ENCODE measurements at places on chromosomes 12 and 14.
A peak's percentile ranks its signal among the peaks of the same experiment; 100 is the strongest.

DNA sequence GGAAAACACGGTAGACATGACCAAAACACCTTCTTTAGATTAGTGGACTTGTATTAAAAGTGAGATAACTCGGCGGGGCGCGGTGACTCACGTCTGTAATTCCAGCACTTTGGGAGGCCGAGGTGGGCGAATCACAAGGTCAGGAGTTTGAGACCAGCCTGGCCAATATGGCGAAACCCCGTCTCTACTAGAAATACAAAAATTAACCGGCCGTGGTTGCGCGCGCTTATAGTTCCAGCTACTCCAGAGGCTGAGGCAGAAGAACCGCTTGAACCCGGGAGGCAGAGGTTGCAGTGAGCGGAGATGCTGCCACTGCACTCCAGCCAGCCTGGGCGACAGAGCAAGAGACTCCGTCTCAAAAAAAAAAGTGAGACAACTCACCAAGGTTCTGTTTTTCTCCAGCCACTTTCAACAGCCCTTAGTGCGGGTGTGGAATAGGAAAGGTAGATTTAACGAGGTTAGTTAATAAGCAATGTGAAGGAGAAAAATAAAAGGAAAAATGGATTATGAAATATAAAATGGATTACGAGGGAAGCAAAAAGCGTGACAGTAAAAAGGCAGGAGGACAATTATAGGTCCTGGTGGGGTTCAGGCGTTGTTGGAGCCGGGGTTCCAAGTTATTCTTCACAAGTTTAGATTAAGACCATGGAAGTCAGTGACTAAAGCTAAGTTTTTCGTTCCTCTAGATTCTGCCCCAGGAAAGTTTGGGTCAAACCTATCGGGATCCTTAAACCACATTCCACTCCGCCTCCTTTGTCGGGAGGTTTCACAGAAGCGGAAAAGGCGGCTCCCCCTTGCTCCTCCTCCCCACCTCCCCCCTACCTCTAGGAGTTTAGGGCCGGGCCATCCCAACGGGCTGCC is 534 bp downstream of the PPP2R3C start:
- no peak for DNase-seq

DNA sequence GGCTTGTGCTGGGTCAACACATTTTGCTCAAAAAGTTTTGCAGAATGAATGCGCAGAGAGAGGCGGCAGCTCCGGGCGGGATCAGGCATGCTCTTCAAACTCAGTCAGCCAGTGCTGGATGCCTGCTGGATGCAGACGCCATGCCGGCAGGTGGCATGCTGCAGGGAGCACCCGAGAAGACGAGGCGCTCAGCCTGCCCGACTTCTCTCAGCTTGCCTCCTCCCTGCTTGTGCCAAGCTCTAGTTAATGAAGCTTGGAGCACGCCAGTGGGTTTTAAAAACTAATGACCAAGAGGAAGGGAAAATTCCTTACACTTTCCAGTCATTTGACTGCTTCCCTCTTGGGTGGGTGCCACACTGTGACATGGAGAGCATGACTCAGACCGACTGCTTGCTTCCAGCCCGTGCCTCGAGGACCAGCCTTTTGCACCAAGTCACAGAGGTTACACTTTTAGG is 39.8 kb downstream of the SLC24A4 start:
- DNase-seq, result no peak

GRCh38 chr12:6205144-6205539 is 4.9 kb downstream of the CD9 start:
- DNase-seq, result no peak

DNA sequence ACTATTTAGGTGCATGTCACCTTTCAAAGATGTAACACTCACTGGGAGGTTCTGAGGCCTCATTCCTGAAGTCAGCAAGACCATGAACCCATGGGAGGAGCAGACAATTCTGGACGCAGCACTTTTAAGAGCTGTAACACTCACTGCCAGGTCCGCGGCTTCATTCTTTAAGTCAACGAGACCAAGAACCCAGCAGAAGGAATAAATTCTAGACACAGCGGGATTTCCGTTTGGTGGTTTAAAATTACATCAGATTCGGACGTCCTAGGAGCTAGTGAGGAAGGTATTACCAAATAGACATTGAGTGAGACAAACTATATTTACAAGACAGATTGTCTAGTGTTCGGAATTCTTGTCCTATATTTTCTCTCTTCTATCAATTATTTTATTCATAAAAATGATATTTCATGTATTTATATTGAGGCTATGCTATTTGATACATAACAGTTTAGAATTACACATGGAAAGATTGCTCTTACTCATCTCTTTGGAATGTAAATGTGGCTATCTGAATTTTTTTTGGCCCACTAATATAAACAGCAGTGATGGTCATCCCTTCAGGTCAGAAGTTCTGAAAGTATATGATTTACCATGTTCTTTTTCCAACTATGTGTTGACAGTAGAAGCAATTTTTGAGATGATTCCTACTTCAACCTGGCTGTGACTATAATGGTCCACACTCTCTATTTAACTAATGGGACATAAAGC is 1973.0 kb upstream of the FLRT2 start:
- DNase-seq, result no peak

DNA sequence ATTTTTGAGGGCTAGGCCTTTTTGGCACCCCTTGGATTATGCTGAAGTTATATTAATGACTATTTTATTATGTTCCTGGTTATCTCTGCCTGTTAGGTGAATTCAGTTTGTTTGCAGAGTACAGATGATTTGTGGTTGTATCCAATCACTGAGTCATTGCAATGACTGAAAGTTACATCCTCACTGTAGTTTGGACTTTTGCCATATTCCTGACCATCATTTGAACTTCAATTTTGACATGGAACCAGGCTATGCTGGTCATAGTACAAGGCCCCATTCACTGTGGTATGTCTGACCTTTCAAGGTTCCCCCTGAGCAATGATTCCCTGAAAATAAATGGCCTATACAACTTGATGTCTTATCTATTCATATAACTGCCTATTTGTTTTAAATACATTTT is 621.0 kb downstream of the CCER1 start:
- DNase-seq, result no peak

- no peak for DNase-seq
Observed at GRCh38 chr14:28141662-28142061, 624.9 kb upstream of the FOXG1 start.

GRCh38 chr14:56216626-56217379 is 98.6 kb downstream of the PELI2 start:
- no peak for DNase-seq

DNA sequence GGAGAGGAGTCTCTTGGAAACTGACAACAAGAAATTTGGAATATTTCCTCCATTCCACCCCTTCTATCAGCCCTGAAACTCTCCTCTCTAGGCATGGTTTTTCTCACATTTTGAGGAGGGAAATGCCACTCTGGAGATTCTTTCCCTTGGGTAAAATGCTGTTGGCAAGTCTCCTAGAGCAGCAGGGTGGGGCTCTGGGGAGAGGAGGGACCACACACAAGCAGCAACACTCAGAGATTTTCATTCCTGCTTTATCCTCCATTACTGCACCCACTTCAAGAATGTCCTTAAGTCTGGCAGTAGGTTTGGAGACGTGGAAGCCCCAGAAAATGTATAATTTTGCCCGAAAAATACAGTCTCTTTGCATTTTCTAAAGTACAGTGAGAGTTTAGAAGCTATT is 130.8 kb upstream of the FLRT2 start:
- DNase-seq, result no peak

DNA sequence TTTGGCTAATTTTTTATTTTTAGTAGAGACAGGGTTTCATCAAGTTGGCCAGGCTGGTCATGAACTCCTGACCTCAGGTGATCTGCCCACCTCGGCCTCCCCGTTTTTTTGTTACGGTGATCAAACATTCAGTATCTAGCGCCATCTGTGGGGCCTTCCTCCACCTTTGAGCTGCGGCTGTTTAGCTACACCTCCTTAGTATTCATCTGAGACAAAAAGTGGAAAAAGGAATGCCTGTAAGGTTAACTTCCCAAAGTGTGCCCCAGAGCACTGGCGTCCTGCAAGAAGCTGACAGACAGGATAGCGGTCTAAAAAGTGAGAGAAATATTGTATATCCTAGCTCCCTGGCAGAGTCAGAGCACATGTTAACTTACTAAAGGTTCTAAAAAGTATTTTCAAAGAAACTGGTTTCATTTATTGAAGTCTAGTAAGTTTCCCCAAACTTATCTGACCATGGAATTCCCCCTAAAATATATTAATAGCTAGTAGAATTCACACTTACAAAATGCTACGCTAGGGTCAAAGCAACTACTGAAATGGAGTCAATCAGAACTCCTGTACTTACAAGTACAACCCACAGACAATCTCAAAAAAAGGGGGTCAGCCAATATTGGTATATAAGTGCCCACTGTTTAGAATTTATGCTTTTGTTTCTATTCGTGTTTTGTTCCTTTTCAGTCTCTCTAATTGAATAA is 59.1 kb downstream of the DUSP16 start:
- DNase-seq, result peak; percentile 23

GRCh38 chr12:132286912-132287311 is 42.5 kb downstream of the GALNT9 start:
- no peak for DNase-seq

DNA sequence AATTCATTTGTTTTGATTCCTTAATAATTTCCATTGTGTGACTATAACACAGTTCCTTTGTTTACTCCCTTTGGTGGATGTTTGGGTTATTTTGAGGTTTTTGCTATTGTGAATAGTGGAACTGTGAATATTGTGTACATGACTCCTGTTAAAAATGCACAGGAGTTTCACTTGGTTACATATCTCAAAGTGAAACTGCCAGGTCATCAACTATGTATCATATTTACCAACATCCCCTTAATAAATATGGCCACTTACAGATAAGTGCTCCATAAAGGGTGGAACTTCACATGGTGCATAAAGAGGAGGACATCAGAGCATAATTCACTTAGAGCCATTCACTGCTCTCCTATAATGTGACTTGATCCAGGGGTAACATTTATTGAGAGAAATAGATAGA is 328.9 kb downstream of the SEC23A start:
- no peak for DNase-seq

GRCh38 chr12:128290938-128291337 is 24.0 kb downstream of the TMEM132C start:
- DNase-seq, result no peak

- no peak for DNase-seq
Observed at GRCh38 chr14:90628825-90629224, 187.4 kb downstream of the TTC7B start.

DNA sequence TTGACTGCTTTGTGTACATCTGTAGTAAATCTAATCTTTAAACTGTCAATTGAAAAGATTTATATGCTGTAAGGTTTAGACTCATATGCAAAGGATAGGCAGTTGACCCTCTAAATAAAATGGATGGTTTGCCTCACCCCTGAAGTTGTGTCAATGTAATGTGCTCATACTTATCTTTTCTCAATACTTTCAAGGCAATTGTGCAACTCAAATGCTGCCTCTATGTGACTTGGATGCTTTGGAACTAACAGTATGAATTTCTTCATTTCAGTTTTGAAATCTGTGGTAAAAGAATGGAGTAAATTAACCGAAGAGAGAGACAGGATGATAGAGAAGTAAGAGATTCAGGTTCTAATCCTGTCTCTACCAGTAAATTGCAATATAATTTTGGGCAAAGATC is 9.7 kb downstream of the PDE6H start:
- no peak for DNase-seq

DNA sequence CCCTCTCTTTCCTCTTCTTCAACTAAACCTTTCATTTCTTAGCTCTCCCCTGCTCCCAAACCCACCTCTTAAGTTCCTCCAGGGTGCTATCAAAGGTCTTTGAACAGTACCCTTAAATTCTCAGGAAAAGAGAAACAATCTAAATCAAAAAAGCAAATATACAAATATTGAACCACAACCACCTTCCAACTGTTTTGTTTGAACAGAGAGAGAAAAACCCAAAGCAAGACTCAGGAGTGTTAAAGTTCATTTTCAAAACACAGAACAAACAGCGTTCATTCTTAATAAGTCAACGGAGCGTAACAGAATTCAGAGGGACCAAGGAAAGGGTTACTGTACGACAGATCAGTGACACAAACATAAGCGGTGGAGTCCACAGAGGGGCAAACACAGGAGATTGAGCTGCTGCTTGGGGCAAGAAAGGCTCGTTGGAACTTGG is 73.3 kb downstream of the NDUFA12 start:
- DNase-seq, result no peak

- no peak for DNase-seq
Observed at GRCh38 chr12:16165506-16165905, 112.0 kb downstream of the SLC15A5 start.

DNA sequence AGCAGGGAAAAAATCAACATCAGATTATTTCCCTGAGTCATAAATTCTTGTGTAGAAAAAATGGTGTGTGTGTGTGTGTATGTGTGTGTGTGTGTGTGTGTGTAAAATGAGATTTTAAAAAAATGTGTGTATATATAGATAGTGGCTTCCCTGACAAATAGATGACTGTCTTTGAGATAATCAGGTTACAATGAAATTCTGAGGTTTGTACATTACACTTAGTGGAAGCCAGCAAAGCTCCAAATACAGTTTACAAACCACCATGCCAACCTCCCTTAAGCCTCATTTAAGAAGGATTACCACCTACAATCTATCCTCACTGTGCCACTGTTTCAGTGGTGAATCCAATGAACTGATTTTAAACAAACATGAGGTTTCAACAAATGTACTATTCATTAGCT is 93.8 kb downstream of the MED13L start:
- no peak for DNase-seq

DNA sequence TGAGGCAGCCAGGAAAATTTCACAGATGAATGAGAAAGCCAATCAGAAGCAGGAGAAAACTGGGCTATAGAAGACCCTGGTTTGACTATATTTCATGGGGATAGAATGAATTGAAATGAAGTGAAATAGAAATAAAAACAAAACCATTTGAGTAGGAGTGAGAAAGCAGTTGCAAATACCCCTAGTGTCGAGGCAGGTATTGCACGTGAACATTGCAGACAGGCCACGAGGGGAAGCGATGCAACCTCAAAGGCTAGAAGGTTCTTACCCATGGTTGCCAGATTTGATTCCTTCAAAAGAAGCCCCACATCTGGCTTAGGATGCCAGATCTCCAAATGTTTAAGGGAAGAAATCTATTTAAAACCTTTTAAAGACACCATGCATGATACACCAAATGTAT is 648.9 kb downstream of the VRK1 start:
- DNase-seq, result no peak

- no peak for DNase-seq
Observed at GRCh38 chr14:63673255-63673654, 31.6 kb upstream of the WDR89 start.

DNA sequence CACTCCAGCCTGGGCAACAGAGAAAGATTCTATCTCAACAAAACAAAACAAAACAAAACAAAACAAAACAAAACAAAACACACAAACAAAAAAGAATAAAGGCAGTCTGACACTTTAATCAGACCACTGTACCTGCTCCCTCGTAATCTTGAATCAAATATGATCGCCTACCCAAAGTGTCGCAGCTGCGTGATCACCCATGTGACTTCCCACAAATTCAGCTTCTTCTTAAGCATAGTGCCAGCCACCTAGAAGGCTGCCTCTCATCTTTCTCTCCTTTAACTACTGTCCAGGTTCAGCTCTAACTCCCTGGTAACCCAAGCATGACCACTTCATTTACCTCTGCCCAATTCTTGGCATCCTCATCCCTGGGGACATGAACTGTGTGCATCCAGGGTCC is 37.4 kb downstream of the FMNL3 start:
- no peak for DNase-seq
